SW480 (cell line): ENCODE measurements at places on chromosomes 7 and 10.
A peak's percentile ranks its signal among the peaks of the same experiment; 100 is the strongest.

- DNase-seq = peak; percentile 55
Measured at GRCh38 chr10:99782447-99783286, at the start of gene ABCC2. ABCC2 (plus strand) TSS chr10:99782640; CDS start chr10:99782845, 205 bp downstream.

GRCh38 chr10:26837139-26837538 is 23.6 kb downstream of the ABI1 start:
- DNase-seq = no peak

- no peak for DNase-seq
Measured at GRCh38 chr7:105060437-105060836, 46.4 kb downstream of the KMT2E start.

GRCh38 chr10:71705582-71705981 is 14.0 kb downstream of the C10orf105 start:
- DNase-seq = no peak

- no peak for DNase-seq
Measured at GRCh38 chr7:50405221-50405620, 44.9 kb downstream of the FIGNL1 start.

DNA sequence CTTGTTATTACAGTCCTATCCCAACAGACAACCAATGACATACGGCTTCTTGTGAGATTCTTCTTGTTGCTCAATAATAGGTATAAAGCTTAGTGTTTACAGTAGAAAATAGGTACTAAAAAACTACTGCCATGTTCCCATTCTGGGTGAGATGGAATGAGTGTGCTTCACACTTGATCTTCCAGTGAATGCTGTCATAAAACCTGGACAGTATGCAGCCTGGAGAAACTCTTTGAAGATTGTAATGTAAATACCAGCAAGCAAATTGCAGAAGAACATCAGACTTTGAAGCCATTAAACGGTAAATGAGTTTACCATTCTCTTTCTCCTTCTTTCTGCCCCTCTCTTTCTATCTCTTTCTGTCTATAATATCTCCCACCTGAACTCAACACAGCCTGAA is 663.7 kb upstream of the COBL start:
- DNase-seq = no peak

GRCh38 chr7:87116315-87116714 is 35.9 kb upstream of the DMTF1 start:
- DNase-seq = no peak

- DNase-seq = peak; percentile 48
Measured at GRCh38 chr7:108016841-108017775, 14.1 kb upstream of the LAMB1 start.

DNA sequence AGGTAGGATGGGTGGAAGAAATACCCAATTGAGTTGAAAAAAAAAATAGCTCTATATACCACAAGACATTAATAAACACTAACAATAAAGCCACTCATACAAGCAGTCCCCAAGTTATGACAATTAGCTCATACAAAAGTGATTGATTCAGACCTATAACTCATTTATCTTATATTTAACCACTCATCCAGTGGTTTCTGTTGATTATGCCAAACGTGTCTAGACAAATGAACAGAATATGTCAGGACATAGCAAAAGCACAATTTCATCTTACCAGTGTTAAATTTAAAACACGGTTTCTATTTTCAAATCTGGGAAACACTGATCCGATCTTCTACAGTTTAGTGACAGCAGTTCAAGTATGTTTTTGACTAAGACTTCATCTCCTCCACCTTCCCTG is 17.0 kb downstream of the ABI1 start:
- DNase-seq = no peak

DNA sequence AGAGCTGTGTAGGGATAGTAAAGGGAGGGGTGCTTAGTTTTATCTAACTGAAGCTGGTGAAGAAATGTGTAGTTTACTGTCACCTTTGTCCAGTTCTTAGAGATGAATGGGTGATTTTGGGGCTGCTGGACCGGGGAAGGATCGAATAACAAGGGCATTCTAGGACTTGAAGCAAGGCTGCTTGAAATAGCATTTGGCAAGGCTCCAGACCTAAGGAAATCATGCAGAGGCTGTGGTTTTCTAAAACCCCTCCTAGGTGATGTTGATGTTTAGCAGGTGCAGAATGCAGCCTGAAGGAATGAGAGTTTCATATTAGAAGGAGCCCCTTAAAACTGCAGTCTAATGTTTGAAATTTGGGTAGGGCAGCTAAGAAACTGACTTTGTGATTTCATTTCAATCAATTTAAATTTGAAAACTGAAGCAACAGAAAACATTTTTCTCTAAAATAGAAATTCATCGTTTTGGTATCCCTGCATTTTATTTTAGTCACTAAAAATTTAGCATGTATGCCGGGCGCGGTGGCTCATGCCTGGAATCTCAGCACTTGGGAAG is 68.5 kb downstream of the TET1 start:
- peak; percentile 9 for DNase-seq

DNA sequence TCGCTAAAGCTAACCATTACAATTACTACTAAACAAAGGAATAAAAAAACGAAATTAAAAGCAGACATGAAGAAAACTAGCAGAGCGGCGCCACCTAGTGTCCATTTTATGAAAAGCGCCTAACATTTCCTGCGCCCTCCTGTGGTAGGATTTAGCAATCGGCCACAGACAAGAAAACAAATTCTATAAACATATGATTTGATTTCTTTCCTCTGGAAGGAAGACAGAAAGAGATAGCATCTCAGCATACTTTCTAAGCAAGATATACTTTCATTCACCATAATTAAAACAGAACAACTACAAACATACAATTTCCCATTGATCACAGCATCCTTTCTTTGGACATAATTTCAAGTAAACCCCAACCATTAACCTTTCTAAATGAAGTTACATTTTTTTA is 337.7 kb upstream of the NPVF start:
- DNase-seq = peak; percentile 63
